ENCODE measurements at places on chromosomes 2 and 18.

- no peak for DNase-seq
Measured at GRCh38 chr2:120675460-120676130, 60.1 kb upstream of the GLI2 start.

DNA sequence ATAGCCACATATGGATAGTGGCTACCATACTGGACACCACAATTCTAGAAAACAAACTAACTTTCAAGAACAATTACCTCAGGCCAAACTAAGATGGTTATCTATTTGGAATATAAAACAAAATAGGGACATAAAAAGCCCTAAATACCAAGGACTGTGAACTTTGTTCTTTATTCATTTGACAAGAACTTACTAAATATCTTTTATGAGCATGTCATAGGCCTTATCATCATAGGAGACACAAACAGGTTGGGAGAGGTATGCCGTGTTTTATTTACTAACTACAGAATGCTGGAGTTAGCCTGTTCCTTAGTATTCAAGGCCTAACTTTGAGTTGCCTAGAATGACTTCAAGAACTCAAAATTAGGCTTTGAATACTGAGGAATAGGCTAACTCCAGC, 32.1 kb downstream of the CCDC93 start:
- no peak for DNase-seq

DNA sequence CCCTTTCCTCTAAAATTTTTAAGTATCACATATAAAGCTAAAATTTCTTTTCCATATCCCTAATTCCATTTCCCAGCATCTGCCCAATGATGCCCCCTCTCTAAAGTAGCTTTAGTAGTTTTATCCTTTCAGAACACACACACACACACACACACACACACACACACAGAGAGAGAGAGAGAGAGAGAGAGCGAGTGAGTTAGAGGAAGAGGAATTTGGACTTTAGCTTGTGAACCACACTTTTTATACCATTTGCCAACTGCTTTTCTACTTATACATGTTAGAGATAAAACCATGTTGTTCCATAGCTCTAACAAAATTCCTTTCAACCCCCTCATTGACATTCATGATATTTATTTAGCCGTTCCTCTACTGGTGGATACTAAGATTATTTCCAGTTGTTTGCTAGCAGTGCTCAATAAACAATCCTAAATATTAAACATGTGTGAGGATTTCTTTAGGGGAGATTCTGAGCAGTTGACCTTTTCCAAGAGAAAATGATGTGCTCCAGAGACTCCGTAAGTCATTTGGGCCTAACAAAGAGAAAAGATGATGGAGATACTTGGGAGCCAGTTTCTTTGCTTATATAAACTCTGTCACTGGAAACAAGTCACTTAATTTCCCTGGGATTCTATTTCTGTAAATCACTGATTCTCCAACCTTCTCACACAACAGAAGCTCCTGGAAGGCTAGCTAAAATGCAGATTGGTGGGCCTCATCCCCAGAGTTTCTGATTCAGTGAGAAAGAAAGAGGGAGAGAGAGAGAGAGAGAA, 229.7 kb upstream of the SP5 start:
- no peak for DNase-seq

- no peak for DNase-seq
Measured at GRCh38 chr2:185745864-185746859, 7.6 kb downstream of the FSIP2 start.

DNA sequence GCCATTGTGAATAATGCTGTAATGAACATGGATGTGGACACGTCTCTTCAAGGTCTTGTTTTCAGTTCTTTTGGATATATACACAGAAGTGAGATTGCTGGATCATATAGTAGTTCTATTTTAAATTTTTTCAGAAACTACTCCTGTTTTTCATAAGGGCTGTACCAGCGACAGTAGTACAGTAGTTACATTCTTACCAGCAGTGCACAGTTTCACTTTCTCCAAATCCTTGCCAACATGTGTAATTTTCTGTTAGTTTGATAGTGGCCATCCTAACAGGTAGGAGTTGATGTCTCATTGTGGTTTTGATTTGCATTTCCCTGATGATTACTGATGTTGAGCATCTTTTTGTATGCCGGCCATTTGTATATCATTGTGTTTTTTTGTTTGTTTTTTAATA, 81.7 kb downstream of the EPC2 start:
- DNase-seq, result no peak

- no peak for DNase-seq
Measured at GRCh38 chr2:136031711-136032110, 46.3 kb upstream of the DARS1 start.

DNA sequence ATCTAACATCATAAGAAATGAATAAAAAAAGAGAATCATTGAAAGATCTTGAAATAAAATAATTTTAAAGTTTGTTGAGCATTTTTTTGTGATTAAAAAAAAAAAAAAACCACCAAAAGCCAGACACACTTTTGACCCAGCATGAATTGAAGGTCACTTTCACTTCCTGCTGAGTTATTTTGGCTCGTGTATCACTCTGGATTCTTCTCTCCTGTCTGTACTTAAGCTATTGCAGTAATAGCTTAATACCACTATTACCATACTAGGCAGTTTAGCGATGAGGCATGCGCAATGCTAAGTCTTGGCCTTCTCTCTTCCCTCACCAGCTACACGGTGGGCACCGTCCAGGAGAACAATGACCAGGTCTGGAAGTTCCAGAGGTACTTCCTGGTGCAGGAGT, 54.5 kb upstream of the SPP2 start:
- DNase-seq, result no peak

DNA sequence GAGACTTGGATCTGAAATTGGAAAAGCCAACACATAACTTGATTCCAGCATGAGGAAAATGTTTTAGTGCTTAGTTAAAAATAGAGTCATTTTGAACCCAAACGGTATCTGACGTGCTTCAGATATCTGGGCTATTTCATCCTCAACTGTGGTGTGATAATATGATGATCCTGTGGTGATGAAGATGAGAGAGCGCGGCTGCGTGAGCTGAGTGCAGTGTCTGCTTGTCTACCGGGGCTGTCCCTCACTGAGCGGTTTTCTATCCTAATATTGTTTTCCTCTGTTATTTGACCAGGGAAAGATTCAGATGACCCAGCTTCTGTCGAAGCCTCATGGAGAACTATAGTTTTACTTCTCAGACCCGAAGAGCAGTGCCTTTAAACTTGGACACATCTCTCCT, 5.8 kb downstream of the TWIST2 start:
- no peak for DNase-seq
